NCI-H446 (cell line): ENCODE measurements at places on chromosomes 7 and 10.

GRCh38 chr7:70131817-70132216 lies 533.5 kb downstream of the AUTS2 start:
- no peak for DNase-seq

- DNase-seq, result no peak
Measured at GRCh38 chr10:105656856-105657255, 1015.8 kb downstream of the SORCS3 start.

- DNase-seq, result no peak
Measured at GRCh38 chr7:131642429-131642828, 86.0 kb upstream of the PODXL start.

GRCh38 chr7:44987996-44988395 lies 9.2 kb upstream of the MYO1G start:
- DNase-seq, result no peak

GRCh38 chr10:20835335-20835734 lies 61.8 kb downstream of the NEBL start:
- DNase-seq, result no peak

DNA sequence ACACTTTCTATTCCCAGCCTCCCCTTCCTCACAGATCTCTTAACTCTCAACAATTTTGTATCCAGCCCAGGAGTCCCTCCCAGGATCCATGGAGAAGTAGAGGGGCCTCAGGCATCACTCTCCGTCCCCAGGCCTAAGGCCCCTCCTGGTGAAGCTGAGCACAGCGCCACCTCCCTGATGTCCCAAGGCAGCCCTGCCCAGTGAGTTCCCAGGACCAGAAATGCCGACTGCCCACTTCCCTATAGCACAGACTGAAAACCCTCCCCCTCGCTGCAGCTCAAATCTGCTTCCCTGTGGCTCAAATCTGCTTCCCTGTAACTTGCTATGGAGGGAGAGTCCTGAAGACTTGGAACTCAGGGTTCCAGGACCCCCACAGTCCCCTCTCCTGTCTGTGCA lies 35.6 kb downstream of the YKT6 start:
- no peak for DNase-seq

- no peak for DNase-seq
Measured at GRCh38 chr10:32298075-32298812, 48.7 kb downstream of the EPC1 start.

- no peak for DNase-seq
Measured at GRCh38 chr7:12488341-12488740, 82.2 kb upstream of the SCIN start.

- DNase-seq, result no peak
Measured at GRCh38 chr10:96556003-96556402, 30.8 kb downstream of the TM9SF3 start.

DNA sequence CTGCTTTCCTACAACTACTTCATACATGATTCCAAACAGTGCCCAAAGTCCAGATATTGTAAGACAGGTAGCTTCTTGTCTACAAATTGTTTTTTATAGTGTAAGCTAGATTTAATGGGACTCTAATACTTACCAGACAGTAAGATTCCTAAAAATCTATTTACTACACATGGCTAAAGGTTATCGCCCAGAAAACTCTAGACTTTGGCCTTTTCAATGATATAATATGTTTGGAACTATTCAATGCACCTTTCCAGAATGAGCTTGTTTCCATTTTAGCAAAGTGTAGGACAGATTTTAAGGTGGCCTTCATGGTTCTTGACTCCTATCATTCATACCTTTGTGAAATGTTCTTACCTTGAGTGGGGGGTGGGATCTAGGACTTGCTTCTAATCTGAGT lies 951.0 kb downstream of the SORCS1 start:
- no peak for DNase-seq

DNA sequence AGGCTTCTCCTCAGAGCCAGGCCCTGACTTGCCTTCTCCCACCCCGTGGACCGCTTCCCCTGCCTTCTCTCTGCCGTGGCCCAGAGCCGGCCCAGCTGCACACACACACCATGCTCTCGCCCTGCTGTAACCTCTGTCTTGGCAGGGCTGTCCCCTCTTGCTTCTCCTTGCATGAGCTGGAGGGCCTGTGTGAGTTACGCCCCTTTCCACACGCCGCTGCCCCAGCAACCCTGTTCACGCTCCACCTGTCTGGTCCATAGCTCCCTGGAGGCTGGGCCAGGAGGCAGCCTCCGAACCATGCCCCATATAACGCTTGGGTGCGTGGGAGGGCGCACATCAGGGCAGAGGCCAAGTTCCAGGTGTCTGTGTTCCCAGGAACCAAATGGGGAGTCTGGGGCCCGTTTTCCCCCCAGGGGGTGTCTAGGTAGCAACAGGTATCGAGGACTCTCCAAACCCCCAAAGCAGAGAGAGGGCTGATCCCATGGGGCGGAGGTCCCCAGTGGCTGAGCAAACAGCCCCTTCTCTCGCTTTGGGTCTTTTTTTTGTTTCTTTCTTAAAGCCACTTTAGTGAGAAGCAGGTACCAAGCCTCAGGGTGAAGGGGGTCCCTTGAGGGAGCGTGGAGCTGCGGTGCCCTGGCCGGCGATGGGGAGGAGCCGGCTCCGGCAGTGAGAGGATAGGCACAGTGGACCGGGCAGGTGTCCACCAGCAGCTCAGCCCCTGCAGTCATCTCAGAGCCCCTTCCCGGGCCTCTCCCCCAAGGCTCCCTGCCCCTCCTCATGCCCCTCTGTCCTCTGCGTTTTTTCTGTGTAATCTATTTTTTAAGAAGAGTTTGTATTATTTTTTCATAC lies 38.0 kb downstream of the LIMK1 start:
- no peak for DNase-seq

- DNase-seq, result no peak
Measured at GRCh38 chr7:11689096-11689495, 142.9 kb downstream of the THSD7A start.

DNA sequence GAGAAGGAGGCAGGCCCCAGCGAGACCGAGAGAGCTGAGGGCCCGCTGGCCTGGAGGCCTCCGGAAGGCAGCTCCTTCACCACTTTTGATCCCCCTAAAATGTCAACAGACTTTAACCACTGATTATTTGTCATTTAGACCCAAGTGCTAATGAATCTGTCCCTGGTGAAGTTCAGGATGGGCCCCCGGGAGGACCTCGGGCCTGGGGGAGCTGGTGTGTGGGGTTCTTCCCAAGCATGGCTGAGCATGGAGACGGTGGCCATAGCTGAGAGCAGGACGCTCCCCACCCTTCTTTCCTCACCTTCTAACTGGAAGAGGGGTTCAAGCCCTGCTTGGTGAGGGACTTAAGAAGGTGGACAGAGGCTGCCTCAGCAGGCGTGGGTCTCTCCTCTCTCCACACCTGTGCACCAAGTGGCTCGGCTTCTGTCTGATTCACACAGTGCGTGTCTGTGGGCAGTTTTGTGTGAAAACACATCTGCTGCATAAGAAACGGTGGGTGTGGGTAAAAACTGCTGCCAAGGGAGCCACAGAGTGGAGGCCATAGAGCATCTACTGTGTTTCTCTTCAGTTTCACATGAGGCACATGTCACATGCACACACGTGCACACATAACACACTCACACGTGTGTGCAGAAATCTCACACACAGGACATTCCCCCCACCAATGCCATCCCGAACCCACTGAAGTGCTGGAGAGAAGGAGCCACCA lies 53.5 kb upstream of the VIPR2 start:
- DNase-seq, result no peak

DNA sequence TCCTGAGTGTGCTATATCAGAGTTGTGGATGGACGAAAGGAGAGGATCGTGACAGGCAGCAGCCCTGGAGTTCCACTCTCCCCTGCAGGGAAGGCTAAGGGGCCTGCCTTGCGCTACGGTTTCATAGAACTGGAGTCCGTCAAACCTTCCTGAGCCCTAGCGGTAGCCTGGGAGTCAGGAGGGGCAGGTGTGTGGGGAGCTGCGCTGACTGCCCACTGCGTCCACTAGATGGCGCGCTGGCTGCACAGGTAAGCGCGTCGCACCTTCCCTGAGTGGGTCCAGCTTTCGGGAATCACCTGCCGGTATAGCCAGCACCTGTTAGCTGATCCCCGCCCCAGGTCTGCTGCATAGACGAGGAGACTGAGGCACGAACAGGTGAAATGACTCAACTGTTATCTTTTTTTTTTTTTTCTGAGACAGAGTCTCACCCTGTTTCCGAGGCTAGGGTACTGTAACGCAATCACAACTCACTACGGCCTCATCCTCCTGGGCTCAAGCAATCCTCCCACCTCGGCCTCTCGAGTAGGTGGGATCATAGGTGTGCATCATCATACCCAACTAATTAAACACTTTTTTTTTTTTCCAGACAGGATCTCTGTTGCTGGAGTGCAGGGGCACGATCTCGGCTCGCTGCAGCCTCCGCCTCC lies 20.2 kb upstream of the BAIAP2L1 start:
- DNase-seq, result peak; percentile 25

- no peak for DNase-seq
Measured at GRCh38 chr10:73814896-73815718, 3.7 kb upstream of the NDST2 start.

DNA sequence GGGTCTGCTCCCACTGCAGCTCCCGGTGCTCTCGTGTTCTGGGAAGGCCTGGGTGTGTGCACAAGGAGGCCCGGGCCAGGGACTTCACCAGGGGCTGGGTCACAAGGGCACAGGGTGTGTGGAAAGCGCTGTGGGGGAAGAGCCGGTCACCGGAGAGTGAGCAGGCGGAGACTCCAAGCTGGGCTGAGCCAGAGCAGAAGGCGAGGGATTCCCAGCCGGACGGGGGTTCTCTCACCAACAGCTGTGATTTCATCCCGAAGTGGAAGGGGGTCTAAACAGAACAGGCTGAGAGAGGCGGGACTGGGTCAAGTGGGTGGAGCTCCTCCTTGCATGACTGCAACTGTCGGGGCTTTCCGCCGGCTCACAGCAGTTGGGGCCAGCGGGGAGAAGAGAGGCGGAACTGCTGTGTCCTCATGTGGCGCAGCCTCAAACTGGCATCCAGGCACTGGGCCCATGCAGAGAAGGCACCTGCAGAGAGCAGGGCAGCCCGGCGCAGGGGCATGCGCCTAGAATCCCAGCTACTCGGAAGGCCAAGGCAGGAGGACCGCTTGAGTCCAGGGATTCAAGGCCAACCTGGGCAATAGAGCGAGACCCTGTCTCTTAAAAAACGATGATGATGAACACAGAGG lies 7.6 kb upstream of the ORAI2 start:
- DNase-seq, result no peak

- DNase-seq, result no peak
Measured at GRCh38 chr7:25895792-25896171, 256.2 kb upstream of the NFE2L3 start.

DNA sequence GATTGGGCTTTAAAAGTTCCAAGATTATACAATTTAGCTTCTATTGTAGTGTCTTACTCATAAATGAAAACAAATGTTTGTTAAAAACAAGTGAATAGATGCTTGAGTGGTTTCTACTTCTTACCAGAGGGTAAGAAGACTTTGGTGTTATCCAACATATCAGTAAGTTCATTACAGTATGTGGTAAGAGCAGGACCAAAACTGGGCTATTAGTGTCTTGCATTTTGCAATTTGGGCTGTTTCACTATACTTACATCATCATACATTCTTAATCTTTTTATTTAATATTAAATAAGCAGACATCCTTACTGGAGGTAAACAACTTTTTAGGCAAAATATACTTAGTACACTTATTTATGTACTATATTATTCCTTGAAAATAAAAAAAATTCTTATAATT lies 248.4 kb upstream of the HGF start:
- DNase-seq, result no peak

GRCh38 chr10:47059606-47060311 lies 148.5 kb downstream of the PTPN20 start:
- DNase-seq, result no peak

GRCh38 chr7:50681432-50682045 lies 101.2 kb downstream of the GRB10 start:
- DNase-seq, result no peak

GRCh38 chr10:49679480-49679893 lies at the start of gene C10orf53:
Gene C10orf53, plus strand, starts transcription at chr10:49679651. Its CDS starts 47 bp downstream, at chr10:49679698.
- DNase-seq, result no peak

GRCh38 chr10:33276282-33276923 lies 58.1 kb downstream of the NRP1 start:
- no peak for DNase-seq

- DNase-seq, result no peak
Measured at GRCh38 chr10:33566426-33566825, 232.0 kb upstream of the NRP1 start.

DNA sequence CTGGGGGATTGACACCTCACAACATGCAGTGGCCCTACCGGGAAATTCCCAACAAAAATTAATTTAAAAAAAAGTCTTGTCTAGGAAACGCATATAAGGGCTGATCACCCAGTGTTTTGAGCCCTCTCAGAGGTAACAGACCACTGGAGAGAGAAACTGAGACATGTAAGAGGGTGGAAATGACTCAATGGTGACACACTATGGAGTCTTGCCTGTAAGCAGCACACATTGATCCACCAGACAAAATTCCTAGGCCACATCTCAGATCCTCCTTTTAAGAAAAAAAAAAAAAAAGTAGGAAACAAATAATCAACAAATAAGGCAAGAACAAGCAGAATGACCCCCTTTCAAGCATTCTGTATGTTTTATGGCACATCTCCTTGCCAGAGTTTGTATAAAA lies 296.2 kb downstream of the MAGI2 start:
- DNase-seq, result no peak

GRCh38 chr10:43100366-43100765 lies 23.5 kb downstream of the RET start:
- no peak for DNase-seq

DNA sequence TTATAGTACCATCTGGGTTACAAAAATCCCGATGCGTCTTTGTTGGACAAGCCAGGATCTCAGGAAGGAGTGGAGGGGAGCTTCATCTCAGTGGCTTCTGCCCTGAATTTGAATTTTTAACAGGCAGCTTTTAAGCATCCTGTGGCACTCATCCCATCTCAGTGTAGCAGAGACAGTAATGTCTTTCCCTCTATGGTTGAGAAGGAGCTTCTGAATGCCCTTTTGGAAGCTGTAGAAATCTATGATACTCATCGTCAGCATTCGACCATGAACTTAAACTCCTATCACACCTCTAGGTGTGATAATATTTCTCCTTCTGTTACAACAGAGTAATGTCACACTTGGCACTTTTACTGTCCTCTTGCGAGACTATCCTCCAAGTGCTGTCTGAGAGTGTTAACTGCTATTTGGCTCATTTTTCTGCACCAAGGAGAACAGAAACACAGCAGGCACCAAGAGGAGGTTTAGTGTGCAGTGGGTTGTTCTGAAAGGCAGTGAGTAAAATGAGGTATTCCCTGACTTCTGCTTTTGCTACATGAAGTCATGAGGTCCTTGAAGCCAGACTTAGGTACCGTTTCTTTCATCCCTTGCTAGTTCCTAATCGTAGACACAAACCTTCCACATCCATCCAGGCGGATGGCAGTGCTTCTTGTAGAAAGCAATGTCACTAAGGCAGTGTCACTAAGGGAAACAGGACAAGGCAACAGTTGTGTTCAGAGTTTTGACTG lies 177.4 kb downstream of the CELF2 start:
- DNase-seq, result no peak

DNA sequence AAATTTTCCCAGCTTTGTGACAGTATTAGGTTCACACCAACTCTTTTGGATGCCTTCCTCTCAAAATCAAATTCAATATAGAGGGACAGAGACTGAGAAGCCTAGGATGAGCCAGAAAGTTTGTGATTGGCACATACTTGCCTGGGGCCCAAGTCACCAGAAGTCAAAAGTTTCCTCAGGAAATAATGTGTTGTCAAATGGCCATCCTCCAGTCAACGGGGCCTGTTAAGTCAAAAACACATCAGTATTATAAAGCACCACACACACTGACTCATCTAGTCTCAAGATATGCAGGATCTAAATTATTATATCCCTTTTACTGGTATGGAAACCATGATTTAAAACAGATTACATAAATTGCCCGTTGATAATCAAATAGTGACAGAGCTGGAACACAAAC lies 158.1 kb downstream of the AHR start:
- no peak for DNase-seq

- no peak for DNase-seq
Measured at GRCh38 chr10:52019656-52020055, 294.4 kb upstream of the DKK1 start.
